ENCODE measurements at places on chromosomes 5 and 9.

- DNase-seq, result no peak
Observed at GRCh38 chr9:22009506-22009867, 382 bp upstream of the CDKN2B start.

DNA sequence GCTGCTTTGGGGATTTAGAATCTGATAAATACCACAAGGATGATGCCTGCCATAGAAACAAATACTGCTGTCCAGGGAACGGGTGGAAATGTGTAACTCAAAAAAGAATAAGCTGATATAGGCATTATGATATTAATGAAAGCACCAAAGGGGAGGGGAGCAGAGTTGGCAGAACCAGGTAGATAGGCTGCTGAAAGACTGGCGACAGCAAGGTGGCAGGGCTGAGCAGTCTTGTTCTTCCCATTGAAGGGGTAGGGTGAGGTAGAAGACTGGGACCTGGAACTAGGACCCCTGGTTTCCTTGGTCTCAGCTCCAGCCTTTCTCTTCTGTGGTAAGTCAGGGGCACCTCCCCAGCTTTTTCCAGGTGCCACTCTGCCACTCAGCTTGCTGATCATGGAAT, 31.4 kb upstream of the TMOD1 start:
- DNase-seq, result no peak

DNA sequence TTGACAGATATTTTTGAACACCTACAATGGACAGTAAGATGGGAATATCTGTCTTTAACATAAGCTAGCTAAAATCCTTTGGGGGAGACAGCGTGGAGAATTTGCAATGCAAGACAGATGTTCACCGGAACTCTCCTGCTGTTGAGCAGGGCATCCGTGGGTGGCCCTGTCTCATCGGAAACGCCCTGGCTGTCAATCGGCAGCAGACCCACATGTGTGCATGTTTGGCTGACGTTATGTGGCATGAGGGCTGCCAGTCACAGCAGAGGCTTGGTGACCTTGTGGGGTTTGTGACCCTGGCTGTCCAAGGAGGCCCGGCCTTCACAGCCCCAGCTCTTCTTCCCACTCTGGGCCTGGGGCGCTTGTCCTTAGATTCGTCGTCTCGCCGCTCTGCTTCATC, 129.7 kb upstream of the OTULINL start:
- no peak for DNase-seq

DNA sequence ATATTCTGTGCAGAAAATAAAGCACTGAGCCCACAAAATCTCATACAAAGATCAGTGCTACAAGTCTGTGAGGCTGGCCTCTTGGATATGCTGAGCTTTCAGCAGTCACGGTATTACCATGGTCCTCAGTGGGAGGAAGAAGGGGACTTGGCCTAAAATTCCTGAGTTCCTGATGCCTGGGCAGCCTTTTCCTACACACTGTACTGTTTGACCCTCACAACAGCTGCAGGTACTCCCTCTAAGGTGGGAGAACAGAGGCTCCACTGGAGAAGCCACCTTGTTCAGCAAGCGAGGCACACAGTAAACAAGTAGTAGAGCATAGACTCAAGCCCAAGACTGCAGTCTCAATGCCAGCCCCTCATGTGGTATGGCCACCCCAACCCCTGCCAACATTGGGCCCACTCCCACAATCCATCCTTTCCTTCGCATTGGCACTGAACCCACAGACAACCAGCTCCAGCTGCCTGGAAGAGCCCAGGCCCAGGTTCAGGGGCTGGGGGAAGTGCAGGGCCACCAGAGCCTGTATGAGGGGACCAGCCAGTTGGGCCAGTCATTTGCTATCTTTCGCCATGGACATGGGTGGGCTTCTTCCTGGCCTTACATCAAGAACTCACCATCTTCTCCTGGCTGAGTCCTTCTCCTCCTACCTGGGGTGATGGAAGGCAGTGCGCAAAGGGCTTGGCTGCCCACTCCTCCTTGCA, 14.3 kb downstream of the ACSL6 start:
- no peak for DNase-seq

- DNase-seq, result no peak
Observed at GRCh38 chr9:69265891-69266290, 59.1 kb upstream of the ENTREP1 start.

GRCh38 chr5:63563008-63563917, 399.0 kb downstream of the HTR1A start:
- DNase-seq, result no peak

DNA sequence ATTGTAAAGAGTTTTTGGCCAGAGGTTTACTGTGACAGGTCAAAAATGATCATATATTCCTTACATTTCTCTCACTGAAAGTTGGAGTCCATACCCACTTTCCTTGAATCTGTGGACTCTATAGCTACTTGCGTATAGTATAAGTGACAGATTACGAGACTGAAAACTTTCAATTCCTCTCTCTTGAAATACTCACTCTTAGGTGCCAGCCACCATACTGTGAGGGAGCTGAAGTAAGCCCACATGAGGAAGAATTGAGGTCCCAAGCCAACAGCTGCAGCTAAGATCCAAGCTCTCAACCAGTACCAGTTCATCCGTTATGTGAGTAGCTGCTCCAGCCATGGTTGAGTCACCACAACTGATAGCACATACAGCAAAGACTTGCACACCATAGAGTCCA, 128.1 kb upstream of the FAM174A start:
- DNase-seq, result no peak

DNA sequence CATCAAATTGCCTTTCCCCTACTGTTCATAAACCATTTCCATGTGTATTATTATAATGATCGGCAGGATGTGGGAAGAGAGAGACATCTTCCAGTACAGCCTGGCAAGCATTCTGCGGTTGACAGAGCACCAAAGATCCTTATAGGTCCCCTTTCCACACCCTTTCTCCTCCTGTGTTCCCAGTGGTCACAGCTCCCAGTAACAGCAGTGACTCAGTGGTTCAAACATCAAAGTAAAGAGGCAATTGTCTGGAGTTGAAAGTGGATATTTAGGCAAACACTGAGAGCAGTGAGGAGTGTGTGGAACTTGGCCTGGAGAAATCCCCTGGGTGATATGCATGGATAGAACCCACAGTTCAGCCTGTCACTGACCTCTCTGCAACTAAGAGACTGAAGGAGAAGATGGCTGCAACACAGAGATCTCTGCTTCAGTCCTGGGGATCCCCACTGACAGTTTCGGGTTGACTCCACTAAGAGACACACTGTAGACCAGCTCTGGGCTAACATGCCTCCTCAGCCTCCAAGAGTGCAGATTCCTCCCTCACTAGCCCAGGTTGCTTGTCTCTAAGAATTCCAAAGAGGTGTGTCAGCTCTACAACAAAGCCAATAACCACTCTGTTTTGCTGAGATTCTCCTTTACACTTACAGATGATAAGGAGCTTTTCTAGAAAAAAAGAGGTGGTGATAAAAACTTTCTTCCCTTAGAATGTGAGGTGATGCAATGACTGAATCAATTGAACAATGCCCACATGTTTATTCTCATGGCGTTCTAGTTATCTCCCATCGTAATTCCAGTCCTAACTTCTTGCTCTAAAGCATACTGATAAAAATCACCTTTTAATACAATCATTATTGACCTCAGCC, 94.4 kb upstream of the IL6ST start:
- no peak for DNase-seq

DNA sequence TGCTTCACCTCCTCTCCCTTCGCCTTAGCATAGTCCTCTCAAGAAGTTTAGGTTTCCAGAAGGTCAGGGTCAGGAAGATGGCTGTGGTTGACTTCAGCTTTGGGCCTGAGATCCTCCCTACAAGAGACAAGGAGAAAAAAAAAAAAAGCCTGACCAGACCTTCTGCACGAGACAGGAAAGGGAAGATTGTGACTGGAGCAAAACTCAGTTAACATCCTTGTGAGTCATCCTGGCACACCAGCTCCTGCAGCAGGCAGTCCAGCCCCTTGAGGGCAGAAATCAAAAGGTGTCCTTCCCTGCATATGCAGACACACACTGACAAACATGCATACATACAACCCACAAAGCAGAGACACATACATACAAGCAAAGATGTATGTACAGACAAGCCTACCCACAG, 18.0 kb upstream of the ENHO start:
- no peak for DNase-seq

GRCh38 chr5:86970361-86970760, 297.3 kb upstream of the RASA1 start:
- DNase-seq, result no peak

DNA sequence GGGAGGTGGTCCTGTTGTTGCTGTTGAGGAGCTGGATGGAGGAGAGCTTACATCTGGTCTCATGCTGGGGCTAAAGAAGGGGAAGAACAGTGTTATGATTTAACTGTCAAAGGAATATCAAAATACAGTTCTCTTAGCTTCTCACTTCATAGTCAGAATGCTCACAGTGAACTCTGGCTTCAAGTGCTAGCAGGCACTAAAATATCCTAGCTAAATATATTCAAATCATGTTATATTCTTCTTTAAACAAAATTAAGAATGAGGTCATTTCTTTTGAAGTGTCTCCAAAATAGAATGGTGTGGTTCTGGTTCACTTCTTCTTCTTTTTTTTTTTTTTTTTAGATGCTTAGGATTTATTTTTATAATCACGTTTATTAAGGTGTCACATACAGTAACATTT, 89.4 kb downstream of the NR3C1 start:
- no peak for DNase-seq

DNA sequence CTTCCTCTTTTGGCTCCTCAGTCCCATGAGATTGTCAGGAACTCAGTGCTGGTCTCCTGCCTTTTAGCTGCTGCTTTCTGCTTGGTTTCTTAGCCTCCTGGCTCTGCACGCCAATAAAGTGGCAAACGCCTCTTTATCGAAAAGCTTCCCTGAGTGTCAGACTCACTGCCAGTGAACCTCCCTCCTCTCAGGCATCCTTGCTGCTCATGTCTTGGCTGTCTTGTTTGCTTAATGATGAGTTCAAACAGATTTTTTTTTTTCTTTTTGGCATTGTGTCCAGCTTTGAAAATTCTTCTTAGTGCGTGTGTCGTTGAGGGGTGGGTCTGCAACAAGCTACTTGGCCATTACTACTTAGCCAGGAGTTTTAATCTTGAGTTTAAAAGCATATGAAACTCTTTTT, 14.9 kb downstream of the RASGRF2 start:
- no peak for DNase-seq

DNA sequence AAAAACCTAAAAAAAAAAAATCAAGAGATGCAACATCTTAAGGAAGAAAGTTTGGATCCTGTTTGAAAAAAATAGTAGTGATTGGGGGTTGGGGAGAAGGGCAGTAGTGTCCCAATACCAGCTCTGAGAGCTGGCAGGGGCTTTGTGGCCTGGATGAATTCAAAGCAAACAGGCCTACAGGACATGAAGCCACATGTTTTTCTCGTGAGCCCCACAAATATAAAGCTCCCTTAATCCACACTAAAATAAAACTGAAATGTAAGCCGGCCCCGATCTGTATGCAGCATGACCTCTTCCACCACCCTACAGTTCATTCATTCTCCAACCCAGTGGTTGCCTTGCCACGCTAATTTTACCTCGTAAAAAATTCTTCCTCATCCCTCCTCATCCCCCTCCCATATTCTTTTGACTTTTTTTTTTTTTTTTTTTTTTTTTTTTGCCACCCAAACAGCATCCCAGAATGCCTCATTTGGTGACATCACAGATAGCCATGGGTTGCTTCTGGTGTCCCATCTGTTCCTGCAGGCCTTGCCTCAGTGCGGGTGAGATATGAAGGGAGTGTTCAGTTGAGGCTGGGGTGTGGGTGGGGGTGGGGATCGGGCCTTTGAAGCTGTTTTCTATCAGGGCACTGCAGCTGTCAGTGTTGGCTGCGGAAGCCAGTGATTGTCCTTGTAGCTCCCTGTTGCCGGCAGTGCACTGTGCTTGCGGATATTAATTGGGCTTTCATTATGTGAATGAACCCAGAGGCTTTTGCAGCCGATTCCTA, 81.6 kb upstream of the NFIB start:
- no peak for DNase-seq

DNA sequence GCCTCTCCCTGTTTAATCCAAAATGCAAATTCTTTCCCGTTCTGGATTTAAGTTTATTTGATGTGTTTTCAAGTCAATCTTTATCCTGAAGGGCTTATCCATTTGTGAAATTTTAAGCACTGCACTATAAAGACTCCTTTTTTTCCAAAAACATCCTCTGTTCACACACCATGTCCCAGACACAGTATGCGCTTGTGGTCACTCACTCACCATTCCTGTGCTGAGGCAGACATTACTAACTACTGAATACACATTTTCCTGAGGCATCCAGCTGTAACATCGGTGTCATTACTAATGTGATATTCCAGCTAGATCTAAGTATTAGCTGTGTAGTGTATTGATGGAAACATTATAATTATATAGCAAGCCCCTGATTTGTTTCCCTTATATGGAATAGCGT, 298.4 kb downstream of the KCTD16 start:
- DNase-seq, result no peak

- DNase-seq, result no peak
Observed at GRCh38 chr9:128470560-128470959, 14.8 kb downstream of the ODF2 start.

GRCh38 chr5:33837301-33837700, 54.5 kb downstream of the ADAMTS12 start:
- no peak for DNase-seq

DNA sequence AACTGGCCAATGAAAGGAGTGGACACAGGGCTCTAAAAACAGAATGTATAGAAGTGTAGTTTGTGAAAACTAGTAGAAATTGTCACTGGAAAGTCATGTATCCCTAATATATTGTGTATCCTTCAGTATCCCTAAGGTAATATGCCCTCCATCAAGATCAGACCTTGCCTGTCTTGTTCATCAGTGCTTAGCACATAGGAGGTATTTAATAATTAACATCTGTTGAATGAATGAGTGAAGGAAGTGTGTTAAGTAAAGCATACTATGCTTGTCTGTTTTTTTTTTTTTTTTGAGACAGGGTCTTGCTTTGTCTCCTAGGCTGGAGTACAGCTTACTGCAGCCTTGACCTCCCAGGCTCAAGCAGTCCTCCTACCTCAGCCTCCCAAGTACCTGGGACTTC, 15.8 kb downstream of the GAPVD1 start:
- no peak for DNase-seq

- DNase-seq, result no peak
Observed at GRCh38 chr5:60352992-60353599, 346.9 kb downstream of the DEPDC1B start.

DNA sequence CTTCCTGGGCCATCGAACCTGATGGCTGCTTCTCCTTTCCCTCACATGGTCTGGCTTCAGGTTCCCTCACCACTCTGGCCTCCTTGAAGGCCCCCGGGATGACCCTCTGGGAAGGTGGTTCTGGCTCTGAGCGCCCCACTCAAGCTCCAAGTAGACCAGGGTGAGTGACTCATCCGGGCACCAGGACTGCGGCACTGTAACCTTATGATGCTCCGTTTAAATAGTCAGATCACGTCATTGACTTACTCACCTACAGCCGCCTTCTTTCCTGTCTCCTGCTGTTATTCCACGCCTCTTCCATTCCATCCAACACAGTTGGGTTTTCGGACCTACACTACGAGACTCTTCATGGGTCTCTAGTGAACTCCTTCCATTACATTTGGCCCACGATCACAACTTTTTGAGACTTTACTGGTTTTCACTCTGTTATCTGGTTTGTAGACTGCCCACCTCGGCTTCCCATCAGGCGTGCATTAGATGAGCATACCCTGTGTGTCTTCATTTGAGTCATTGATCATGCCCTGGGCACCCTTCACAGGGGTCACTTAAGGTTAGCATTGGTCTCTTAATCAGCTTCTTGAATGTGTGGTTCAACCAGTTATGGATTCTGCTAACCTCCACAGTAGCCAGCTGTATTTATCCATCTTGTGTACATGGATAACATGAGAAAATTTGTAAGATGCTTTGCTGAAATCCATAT, 138.8 kb upstream of the LMX1B start:
- no peak for DNase-seq
